Type B pancreatic cell (in vitro differentiated cells): ENCODE measurements at places on chromosomes 7 and 10. TPM values are rescaled to one million over a fixed set of nuclear protein-coding genes. Genes with fewer than 3 reads are reported as not detected.

DNA sequence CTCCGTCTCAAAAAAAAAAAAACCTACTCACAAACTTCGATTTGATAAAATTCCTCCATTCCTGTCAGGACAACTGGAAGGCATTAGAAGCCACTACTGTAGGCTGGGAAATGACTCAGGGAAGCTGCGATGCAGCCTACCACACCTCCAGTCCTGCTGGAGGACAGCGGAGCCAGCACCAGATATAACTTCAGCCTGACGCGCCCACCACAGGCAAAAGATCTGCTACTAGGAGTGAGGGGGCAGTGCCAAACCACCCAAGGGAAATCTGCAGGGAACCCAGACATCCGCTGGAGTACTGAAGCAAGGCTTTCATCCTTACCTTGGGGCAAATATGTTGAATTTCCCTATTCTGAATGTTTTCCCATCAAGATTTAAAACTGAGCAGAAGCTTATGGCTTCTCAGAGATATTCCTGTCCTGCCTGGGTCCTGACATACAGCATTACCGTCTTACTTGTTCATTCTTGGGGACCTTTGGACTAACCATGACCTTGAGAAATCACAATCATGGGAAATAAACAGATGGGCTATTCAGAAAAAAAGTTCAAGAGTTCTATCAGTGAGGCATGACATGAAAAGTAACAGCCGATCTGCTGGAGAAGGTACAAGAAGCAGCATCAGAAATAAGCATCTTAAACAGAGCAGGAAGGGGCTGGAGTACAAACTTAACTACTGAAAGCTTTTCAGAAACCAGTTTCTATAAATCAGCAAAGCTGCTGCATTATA lies 20.4 kb downstream of the BCCIP start:
- no peak for DNase-seq

DNA sequence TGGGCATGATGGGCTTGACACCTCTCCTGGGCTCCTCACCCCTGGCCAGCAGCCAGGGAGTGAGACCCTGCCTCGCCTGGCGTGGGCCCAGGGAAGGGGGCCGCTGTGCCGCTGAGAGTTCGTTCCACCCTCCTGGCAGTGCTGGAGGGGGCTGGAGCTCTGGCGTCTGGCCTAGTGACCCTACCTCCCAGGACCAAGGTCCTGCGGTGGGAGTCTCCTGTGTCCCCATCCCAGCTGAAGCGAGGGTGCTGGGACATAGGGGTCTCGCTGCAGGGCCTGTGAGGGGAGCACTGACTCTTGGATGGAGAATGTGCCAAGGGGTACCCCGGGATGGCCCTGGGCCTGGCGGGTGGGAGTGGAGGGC lies 1.2 kb downstream of the GTF2IRD1 start:
- DNase-seq = no peak

GRCh38 chr7:39553436-39553835 lies 12.8 kb upstream of the YAE1 start:
- DNase-seq = no peak

DNA sequence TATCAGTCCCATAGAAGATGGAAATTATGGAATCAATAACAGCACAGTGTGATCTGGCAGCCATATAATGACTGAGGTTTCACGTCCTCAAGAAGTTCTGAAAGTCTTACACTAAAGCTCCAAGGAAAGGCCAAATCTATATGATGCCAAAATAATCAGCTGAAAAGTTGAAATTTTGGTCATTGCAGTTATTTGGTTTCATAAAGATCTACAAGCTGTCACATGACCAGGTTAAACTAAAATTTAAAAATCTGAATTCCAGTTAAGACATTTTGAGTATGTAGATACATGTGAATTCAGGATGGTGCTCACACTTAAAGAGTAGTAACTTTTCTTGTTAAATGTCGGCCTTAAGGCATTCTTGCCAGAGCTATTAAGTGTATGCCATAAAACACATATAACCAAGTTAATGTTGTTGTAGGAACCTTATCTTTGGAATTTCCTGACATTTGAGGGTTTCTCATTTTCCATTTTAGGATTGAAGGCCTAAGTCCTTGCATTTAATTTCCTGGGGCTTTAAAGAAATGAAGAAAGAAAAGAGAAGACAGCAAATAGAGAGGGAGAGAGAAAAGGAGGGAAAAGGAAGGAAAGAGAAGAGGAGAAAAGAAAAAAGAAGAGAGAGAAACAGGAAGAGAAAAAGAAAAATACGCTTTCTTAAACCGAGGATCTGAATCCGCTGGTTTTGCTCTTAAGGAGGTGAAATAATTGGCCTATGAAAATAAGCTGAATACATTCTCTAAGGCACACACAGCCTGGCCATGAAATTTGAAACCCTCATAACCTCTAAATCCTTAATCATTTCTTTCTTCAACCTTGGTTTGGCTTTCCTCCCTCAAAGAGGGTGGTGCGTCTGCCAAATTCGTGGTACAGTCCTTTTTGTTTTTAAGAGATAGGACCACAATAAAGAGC lies 43.8 kb downstream of the DENND2A start:
- DNase-seq = no peak

GRCh38 chr7:155450970-155451801 lies 6.7 kb upstream of the EN2 start:
- no peak for DNase-seq

GRCh38 chr10:45640941-45641340 lies 31.6 kb downstream of the ZFAND4 start:
- DNase-seq = no peak

GRCh38 chr10:77805676-77806075 lies 120.9 kb downstream of the DLG5 start:
- no peak for DNase-seq

DNA sequence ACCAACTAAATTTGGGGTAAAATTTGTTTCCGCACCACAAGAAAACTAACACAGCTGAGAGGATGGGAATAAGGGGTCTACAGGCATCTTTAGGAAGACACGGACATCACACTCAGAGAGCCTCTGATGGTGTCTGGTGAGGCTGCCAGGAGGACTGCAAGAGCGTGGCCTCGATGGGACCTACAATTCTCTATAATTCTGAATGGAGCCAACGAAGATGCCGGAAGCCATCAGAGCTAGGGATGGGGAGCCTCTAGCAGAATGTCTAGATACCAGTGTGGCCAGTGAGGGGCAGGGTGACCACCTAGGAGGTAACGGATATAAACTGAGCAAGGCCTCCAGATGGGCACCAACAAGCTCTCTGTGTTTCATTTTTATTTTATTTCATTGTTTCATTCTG lies 7.5 kb downstream of the GRID1 start:
- no peak for DNase-seq

GRCh38 chr10:36341471-36341870 lies 699.4 kb upstream of the FZD8 start:
- no peak for DNase-seq

DNA sequence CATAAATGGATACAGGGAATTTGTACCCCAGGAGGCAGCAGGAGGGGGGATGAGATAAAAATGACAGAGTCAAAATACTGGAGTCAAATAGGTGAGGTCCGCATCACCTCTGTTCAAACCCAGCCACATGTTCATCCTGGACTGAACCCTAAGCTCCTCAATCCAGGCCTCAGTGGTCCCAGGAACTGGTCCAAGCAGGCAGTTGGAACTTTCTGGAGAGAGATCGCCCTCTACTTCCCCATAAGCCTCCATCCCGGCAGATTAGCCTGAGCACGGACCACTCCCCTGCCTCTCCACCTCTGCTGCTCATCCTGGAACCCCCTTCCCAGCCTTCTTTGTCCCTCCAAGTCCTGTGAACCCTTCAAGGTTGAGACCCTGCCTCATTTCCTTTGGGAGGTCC lies 959.7 kb upstream of the ZNF722 start:
- peak; percentile 47 for DNase-seq

PLAU gene
- total RNA-seq = 3.5 and 5.5 TPM in 2 replicates

MYL7 gene
- total RNA-seq = 1.6 and 2.5 TPM in 2 replicates

WDR86 gene
- total RNA-seq = 13.0 and 83.0 TPM in 2 replicates

APBB1IP gene
- total RNA-seq = 0.12 and 0.48 TPM in 2 replicates

FZD8 gene
- total RNA-seq = 3.7 and 7.5 TPM in 2 replicates

GTF2IRD1 gene
- total RNA-seq = 43.6 and 47.9 TPM in 2 replicates

GPER1 gene
- total RNA-seq = 2.5 and 5.0 TPM in 2 replicates
